ENCODE measurements at places on chromosomes 3 and 15.

DNA sequence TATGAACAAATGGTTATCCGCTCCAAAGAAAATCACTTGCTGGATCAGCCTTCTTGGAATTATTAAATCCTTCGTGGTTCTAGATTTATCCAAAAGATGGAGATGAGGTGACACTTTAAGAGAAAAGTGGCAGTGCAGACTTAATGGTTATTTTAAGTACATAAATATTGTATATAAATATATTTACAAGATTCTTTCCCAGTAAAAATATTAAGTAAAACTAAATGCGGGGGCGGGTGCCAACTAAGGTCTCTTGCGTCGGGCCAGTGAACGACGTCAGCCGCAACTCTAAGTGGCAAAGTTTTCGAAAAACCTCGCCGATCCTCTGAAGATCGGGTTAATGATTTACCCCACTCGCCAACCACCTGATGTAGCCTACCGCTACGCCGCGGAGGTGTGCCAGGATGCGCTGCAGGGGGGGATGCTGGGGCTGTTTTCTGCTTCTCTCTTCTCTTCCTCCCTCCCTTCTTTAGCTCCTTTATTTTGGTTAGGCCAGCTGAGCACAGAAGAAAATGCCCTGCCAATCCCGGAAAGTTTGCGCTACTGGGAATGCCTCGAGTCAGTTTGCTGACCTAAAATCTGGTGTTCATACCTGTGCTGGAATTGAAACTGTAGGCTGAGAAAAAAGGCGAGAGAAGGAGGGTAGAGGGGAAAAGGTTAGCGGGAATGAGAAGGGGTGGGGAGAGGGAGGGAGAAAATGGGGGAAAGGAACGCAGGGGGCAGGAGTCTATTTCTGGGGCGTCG, 7.6 kb upstream of the FOXB1 start:
- no peak for DNase-seq

DNA sequence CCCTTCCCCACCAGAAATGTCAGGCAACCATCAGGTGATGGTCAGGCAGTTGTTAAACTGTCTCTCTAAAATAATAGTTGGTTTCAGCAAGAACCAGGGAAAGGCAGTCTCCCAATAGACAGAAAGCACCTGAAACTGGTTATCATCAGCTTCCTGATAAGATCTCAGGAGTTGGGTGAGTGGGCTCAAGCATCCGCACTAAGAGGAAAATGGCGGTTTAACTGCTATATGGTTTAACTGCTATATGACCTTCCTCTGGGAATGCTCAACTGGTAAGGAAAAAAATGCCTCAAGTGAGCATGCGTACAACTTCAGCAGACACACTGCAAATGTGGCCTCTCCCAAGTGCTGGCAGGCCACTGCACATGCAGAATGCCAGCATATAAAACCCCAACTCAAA, 240.8 kb upstream of the CMC1 start:
- DNase-seq, result no peak

GRCh38 chr3:169554611-169555010, 108.9 kb downstream of the MECOM start:
- DNase-seq, result no peak

DNA sequence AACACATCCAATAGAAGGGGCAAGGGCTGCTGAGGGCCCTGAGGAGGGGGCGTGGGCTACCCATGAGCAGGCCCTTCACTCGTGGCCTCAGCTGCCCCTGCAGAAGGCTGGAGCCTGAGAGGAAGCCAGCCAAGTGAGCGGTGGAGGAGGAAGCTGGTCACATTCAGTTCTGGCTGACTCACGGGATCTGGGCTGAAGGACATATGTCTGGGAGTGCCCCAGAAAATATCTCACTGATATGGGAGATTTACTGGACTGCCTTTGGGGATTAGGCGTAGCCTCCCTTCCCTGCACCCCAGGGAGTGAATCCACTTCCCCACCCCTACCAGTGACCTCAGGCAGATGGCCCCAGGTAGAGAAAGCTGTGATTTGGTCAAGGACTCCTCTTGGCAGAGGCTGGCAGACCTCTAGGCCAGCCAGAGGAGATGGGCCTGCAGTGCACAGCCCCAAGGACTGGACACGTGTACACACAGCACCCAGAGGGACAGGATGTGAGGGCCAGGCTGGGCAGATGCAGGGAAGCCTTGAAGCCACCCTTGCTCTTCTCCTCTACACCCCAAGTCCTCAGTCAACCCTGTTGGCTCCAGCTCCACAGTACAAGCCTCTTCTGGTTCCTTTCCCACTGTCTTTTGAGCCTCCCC, 14.2 kb upstream of the ANKDD1A start:
- DNase-seq, result no peak

- no peak for DNase-seq
Measured at GRCh38 chr3:126304704-126305103, 52.5 kb downstream of the KLF15 start.

DNA sequence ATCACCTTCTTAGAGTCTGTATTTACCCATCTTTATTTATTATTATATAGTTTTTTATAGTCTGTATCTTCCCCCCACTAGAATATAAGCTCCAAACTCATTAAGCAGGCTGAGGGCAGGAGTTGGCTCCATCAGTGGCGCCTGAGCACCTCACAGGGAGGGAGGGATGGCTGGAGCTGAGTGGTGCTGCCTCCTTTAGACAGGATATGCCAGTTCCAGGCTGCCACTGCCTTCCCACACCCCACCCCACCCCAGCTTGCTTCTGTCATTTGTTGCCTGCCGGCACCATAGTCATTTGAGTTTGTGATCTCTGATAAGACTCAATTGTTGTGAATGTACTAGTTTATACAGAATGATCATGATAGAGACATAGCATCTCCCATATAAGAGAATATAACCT, 85.5 kb downstream of the KLHL25 start:
- no peak for DNase-seq

DNA sequence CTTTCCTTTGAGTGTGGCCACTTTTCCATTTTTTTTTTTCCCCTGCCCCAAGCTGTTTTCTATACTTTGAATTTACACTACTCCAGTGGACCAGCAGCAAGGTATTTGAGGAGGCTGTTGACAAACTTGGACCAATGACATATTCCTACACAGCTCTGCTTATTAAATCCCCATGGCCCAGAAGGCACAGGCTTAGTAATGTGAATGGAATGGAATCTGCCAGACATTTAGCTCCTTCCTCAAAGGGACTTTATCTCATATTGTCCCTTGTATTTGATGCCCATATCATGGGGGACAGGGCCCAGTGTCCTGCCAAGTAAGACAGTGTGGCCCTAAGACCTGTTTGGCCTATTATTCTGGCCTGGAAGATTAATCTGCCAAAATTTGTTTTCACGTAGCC, 107.5 kb downstream of the CHCHD6 start:
- DNase-seq, result no peak

DNA sequence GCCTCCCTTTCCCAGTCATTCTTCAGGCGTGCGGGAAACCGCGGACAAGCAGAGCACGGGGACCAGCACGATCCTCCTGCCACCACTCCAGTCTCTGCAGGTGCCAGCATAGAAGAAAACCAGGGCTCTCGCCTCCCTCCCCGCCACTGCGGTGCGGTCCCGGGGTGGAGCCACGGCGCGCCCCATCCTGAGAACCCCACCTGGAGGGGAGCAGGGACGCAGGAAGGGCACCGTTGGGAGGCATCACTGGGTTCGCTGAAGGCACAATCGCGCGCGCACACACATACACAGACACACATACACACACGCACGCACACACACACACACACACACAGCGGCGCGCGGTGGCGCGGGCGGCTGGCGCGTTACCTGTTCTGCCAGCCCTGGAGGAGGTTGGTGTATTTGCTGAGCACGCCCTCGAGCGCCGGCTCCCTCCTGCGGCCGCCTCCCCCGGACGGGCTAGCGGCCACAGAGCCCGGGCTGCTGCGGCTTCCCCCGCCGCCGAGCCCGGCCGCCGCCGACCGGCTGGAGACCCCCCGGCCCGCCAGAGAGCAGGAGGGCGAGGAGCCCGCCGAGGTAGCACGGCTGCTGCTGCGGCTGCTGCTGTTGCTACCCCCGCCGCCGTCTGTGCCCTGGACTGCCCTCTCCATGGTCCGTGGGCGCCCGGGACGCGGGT, 394 bp downstream of the OSBPL10 start:
- peak; percentile 38 for DNase-seq

DNA sequence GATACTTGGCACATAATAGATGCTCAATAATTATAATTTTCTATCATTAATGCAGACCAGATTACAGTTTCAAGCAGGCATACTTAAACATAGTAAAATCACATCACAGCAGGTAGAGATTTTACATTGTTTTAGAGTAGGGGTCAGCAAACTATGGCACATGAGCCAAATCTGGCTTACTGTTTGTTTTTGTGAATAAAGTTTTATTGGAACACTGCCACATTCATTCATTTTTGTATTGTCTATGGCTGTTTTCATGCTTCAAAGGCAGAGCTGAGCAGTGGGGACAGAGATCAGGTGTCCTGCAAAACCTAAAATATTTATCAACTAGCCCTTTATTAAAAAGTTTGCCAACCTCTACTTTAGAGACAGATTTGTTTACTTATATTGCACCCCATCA, 189.6 kb upstream of the MRPL3 start:
- no peak for DNase-seq

- no peak for DNase-seq
Measured at GRCh38 chr3:127483005-127483641, 107.4 kb downstream of the TPRA1 start.

GRCh38 chr3:65107174-65107573, 419.4 kb upstream of the ADAMTS9 start:
- DNase-seq, result no peak

- DNase-seq, result no peak
Measured at GRCh38 chr15:100109486-100110035, 232.2 kb downstream of the ADAMTS17 start.

DNA sequence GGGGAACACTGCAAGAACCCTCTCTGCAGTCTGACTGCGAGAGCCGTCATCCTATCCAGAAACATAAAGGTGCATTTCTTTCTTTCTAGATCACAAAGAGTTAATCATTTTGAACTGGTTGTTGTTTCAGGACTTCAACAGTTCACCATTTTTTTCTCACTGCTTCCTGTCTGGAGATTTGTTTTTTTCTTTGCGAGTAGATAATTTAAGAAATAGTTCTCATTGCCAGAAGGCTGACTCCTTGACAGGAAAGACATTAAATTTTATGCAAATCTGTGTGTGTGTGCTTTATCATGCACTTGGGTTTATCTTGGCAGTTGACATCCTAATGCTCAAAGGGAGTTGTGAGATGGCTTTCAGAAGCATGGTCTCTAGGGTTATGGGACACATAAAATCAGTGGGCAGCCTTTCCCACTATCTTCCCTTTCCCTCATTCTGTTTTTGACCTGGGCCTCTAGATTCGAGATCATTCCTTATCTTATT, 123.5 kb upstream of the TBL1XR1 start:
- no peak for DNase-seq

DNA sequence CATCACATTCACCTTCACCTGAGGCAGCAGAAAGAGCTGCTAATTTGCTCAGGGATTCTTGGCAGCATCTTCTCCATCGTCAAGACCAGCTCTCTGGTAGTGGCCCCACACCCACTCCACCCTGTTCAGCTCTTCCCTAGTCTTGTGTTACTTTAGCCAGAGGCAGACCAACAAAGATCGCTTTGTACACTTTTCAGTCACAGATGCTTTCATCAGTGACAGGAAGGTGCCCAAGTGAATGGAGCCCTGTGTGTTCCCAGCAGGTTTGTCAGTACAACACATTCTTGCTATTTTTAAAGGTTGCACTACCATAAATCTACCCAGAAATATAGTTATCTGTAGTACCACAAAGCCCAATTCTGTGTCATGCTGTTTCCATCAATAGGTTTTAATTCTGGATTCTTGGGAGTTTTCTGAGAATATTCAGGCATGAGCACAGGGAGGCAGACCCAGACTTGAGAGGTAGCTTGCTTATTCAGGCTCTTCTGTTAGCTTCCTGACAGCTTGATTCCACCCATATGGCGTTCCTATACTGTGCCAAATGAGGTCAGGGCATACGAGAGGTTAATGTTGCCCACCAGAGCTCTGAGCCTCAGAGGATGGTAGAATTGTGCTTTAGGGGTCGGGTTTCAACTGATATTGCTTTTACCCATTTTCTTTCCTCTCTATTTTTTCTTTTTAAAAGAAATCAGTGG, 109.8 kb upstream of the MANF start:
- DNase-seq, result no peak

GRCh38 chr3:112794622-112795172, 52.0 kb downstream of the CD200R1L start:
- DNase-seq, result no peak

DNA sequence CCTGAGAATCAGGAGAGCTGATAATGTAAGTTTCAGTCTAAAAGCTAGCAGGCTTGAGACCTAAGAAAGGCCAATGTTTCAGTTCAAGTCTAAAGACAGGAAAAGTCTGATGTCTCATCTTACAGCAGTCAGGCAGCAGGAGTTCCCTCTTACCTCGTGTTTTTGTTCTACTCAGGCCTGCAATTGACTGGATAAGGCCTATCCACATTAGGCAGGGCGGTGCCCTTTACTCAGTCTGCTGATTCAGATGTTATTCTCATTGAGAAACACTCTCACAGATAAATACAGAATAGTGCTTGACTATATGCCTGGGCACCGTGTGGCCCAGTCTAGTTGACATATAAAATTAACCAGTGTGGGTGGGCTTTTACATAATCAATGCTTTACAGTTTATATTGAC, 122.4 kb downstream of the NR1D2 start:
- DNase-seq, result no peak

DNA sequence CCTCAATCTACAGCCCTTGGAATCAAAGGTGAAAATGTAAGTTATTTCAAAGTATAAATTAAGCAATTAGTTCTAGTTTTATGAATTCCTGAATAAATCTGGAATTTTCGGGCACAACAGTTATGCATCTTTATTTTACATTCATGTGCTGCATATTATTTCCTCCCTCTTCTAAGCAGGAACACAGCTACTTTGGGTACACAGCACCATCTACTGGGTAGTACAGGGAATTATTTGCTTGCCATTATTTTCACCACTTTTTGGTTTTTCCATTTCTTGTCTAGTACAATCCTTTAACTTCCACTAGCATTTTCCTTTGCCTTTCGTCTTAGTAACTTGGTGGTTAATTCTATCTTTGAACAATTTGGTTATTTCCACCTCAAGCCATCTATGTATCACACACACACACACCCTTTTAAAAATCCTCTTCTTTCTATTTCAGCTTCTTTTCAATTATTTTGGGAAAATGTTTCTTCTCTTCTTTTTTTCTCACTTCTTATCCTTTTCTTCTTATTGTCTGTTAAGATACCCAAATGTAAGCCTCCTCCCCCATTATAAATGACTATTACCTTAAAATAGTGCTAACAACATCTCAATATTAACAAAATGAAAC, 451.0 kb downstream of the MFSD1 start:
- no peak for DNase-seq

GRCh38 chr3:127706312-127706711, 33.6 kb downstream of the ABTB1 start:
- DNase-seq, result no peak

DNA sequence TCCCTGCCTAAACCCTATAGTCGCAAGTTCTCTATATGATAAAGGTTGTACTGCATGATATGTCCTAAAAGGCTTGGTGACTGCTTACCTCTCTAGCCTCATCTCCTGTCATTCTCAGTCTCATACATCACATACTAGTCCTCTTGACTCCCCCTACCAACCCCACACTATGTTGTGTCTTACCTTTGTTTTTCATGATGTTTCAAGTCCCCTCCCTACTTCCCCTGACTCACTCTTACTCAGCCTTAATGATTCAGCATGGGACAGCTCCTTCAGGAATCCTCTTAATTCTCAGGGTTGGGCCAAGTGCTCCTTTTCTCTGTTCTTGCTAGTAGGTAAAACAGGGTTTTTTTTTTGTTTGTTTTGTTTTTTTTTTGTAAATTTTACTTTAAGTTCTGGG, 49.6 kb downstream of the SLMAP start:
- DNase-seq, result no peak

- no peak for DNase-seq
Measured at GRCh38 chr3:190288836-190289235, 33.4 kb downstream of the CLDN1 start.

- no peak for DNase-seq
Measured at GRCh38 chr15:69947394-69947793, 150.3 kb downstream of the TLE3 start.
